ENCODE measurements at places on chromosomes 1 and 21.

- no peak for DNase-seq
Measured at GRCh38 chr1:101240041-101240430, 3.2 kb downstream of the S1PR1 start.

- no peak for DNase-seq
Measured at GRCh38 chr1:167602840-167603239, 27.2 kb upstream of the RCSD1 start.

GRCh38 chr1:101356604-101357443 lies 120.0 kb downstream of the S1PR1 start:
- no peak for DNase-seq

- DNase-seq, result no peak
Measured at GRCh38 chr1:226873771-226874578, 3.6 kb downstream of the PSEN2 start.

DNA sequence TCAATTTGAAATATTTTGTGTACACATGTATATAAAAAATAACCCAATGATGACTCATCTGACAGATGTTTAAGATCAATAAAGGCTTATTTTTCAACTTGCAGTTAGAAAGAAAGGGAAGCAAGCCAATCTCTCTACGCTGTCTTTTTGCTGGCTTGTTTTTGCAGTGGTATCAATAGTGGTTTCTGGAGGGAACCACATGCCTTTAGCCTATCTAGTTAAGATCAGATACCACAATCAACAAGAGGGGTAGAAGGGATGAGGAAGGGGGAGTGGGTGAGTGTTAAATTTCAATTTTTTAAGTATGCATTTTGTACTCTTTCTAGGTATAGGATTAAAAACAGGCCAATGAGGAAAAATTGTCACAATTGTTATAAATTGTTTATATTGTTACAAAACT lies 276.2 kb downstream of the KCNH1 start:
- DNase-seq, result no peak

GRCh38 chr1:176066709-176067108 lies 140.4 kb downstream of the COP1 start:
- DNase-seq, result no peak

DNA sequence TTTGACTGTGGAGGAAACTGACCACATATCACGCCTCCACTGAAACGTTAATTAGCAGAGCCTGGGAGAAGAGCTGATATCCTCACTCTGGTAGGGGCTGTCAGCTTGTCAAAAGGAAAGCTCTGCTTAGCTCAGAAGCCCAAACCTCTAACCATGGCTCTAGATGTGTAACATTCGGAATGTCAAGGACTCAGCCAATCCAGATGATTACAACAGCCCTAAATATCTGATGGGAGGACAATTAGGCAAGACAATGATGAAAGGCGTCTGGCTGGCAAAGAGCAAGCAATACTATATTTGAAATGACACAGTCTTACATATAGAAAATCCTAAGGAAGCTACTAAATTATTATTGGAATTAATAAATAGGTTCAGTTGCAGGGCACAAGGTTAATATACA lies 45.7 kb upstream of the COX20 start:
- no peak for DNase-seq

DNA sequence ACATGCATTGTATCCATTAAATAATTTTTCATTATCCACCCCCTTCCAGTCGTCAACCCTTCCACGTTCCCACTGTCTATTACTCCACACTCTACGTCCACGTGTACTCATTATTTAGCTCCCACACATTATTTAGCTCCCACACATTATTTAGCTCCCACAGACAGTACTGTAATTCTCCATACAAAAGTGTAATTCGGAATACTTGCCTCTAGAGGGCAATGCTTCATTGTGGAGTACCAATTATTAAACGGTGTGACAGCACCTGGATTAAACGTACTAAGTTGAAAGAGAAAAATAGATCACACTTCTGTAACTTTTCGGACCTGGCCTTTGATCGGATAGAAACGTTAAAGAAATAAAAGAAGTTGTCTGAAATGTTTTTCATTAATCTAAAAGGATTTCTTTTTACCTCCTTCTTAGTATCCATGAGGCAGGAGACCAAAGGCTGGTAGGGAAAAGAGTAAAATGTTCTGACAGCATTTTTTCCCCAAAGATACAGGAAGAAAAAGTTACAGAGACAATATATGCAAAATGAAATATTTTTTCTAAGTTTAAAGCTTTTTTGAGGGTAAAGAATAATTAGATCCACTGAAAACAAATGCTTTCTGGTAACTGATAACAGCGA lies 99.2 kb downstream of the LHX8 start:
- DNase-seq, result peak; percentile 4

DNA sequence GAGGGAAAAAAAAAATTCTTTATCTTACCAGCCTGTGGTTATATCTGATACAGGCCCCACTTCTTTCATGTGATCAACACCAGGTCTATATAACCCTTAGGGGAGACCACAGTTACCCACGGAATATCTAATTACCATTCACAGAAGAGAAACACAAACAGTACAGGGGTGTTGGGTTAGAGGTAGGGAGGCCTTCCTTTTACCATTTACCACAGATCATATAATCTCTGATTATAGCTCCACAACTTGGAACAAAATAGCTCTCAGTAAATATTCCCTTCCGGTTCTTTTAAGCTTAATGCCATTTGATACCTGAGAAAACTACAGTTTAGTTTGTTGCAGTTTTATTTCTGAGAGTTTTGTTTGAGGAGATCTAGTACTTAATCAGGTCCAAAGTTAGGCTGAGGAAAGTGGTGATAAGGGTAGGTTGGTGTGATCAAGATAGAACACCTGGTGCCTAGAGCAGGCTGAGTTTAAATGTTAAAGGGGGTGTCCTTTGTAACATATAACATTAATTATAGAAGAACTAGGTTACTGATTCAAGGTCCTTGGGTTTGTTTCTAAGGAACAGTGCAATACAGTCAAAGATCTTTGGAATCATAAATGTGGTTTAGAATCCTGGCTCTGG lies 14.1 kb downstream of the EPB41 start:
- no peak for DNase-seq

DNA sequence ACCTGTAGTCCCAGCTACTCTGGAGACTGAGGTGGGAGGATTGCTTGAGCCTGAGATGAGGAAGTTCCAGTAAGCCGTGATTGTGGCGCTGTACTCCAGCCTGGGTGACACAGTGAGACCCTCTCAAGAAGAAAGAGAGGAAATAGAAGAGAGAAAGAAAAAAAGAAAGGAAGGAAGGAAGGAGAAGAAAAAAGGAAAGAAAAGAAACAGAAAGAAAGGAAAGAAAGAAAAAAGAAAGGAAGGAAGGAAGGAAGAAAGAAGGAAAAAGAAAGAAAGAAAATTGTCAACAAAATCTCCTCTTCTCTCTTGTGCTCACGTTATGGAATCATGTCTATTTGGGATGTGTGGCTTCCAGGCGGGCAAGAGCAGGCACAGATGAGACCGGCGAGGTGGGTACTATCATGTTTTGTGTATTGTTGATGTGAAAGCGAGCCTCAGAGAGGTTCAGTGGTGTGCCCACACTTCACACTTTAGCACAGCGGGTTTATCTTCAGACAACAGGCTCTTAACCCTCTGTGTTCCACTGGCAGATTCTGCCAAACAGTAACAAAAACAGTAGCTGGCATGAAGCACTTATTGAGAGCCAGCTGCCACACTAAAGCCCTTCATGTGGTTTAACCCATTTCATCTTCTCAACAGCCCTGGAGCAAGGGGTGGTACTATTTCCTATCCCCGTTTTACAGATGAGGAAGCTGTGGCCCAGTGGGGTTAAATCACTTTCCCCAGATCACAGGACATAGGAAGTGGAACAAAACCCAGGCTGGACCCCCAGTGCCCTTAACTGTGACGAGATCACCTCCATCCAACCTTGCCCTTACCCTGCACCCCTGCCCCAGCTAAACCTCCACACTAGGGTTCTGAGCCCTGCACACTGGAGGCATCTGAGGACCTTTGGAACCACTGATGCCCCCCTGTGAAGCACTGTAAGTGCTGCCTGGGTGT lies 94.7 kb upstream of the TARDBP start:
- DNase-seq, result no peak

- no peak for DNase-seq
Measured at GRCh38 chr1:156627313-156627880, 8.2 kb downstream of the HAPLN2 start.

- no peak for DNase-seq
Measured at GRCh38 chr1:169694304-169695075, 16.9 kb downstream of the SELL start.

DNA sequence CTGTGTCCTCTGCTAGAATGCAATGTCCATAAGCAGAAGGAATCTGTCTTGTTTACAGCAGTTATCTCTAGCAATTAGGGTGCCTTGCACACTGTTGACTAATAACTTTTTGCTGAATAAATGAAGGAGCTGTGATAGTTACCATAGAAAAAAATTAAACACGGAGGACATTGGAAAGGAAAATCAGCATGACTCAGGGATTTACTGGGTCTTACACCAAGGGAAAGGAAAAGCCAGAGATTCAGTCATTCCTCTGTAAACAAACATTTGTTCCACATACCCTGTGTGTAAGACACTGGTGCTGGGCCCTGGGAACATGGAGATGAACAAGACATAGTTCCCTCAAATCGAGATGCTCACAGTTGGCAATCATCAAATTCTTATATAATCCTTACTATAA lies 183.3 kb downstream of the PTGER3 start:
- no peak for DNase-seq

- no peak for DNase-seq
Measured at GRCh38 chr1:228463559-228464455, 23.4 kb upstream of the RNF187 start.

GRCh38 chr1:209561532-209561931 lies 22.0 kb upstream of the CAMK1G start:
- peak; percentile 73 for DNase-seq

DNA sequence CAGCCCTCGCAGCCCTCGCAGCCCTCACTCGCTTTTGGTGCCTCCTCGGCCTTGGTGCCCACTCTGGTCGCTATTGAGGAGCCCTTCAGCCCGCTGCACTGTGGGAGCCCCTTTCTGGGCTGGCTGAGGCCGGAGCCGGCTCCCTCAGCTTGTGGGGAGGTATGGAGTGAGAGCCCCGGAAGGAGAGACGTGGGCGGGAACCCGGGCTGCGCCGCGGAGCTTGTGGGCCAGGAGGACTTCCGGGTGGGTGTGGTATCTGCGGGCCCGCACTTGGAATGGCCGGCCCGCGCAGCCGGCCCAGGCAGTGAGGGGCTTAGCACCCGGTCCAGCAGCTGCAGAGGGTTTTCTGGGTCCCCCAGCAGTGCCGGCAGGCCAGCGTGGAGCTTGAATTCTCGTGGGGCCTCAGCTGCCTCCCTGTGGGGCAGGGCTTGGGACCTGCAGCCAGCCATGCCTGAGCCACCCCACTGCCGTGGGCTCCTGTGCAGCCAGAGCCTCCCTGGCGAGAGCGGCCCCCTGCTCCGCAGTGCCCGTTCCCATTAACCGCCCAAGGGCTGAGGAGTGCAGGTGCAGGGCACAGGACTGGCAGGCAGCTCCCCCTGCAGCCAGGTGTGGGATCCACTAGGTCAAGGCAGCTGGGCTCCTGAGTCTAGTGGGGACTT lies 9.9 kb upstream of the CFHR2 start:
- no peak for DNase-seq

GRCh38 chr1:47569681-47570470 lies 132.0 kb downstream of the FOXD2 start:
- peak; percentile 9 for DNase-seq

DNA sequence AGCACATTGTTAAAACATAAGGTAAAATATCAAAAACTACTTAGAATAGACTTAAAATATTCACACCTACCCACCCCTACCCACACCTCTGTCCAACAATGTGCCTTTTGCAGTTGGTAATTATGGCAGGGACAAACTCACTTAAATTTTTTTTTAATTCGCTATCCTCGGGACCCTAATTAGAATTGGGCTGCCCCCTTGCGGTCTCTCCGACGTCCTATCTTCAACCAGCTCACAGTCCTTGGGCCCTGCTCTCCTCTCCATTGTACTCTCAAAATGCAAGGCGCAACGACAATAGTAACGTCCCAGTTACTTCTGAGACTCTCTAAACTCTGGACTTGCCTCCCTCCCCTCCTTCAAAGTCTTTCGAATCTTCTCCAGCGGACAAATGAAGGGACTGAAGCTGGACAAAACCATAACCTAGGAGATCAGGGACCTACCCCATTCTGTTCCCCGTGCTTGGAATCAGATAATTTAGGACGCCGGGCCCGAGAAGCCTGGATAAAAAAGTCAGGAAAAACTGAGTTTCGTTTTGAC lies 1.1 kb upstream of the CIART start:
- DNase-seq, result peak; percentile 71

DNA sequence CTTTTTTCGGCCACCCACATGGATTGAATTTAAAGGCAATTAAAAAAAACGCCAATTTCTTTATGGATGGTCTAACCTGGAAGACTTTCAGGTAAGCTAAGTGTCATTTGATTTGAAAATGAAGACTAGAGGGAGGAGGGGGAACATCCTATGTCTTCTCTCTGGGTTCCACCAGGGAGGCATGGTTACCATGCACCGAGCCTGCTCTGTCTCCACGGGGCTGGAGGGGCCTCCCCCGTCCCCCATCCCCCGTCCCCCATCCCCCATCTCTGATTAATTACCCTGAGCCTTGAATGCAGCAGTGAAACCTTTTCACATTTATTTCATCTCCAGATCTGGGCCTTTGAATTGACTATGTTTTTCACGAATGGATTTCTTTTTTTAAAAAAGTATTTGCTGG lies 135.1 kb downstream of the TLR5 start:
- no peak for DNase-seq

DNA sequence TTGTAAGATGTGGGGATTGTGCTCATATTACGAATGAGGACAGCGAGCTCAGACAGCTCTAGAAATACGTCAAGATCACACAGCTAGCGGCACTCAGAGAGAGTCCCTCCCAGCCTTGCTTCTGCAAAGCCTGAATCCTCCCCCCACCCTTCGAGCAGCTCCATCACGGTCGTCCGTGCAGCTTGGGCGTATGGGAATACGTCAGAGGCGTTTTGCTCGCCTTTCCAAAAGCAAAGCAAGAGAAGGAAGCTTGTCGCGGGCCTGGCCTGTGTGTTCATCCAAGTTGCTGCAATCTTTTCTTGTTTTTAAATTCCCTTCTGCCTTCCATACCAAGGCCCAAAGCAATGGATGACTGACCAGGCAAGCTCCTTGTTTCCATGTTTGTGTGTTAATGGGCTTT lies 125.5 kb upstream of the IRF2BP2 start:
- DNase-seq, result no peak

GRCh38 chr1:77929806-77930205 lies 41.4 kb downstream of the NEXN start:
- no peak for DNase-seq

DNA sequence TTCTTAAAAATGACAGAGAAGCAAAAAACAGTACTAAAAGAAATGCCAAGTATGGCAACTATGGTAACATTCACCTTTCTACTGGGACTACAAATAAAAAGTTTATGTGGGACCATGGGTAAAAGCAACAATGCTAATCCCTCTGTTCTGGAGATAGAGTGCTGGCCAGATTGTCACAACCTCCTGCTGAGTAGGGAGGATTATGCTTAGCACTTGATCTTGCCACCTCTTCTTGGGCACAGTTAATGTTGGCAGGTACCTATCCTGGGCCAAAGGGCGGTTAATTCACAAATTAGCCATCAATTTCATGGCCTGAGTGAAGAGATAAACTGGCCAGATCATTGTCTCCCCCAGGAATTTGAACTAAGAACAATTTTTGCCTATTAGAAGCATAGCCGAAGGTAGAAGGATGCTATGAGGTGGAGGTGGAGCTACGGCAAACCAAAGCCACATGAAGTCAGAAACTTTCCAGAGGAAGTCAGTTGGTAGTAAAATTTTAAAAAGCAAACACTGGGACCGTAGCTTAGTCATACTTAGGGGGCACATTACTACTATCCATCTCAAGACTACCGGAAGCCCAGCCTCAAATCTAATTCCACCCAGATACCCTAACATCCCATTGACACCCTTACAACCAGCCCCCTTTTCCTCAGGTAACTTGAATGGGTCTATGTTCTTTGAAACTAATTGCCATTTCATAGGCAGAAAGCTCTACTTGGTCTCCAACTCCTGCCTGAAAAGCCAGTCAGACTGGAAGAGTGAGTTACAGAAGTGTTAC lies 2.7 kb downstream of the SCYL3 start:
- DNase-seq, result no peak

Data from DMS 273 treated with DMSO at 0.1 percent for 48 hours (cell line).